Thoracic aorta (tissue), 2 donors: ENCODE measurements at places on chromosomes 1 and 21. TPM values are rescaled to one million over a fixed set of nuclear protein-coding genes. Genes with fewer than 3 reads are reported as not detected.

The TSSK3 gene
- total RNA-seq = 1.1 TPM

The FCGR3A gene
- total RNA-seq = 41.2 TPM

The SERINC2 gene
- total RNA-seq = 12.3 TPM

The IL10 gene
- total RNA-seq = 19.8 TPM

The OR2W3 gene
- not detected for total RNA-seq

The VASH2 gene
- total RNA-seq = 0.42 TPM

The CCDC30 gene
- 3.0 TPM for total RNA-seq

The LRRC53 gene
- not detected for total RNA-seq

The FMN2 gene
- total RNA-seq = 0.14 TPM

The COL16A1 gene
- 323 TPM for total RNA-seq

The SVBP gene
- total RNA-seq = 20.9 TPM

The CRABP2 gene
- 1.3 TPM for total RNA-seq

The B3GALNT2 gene
- 50.7 TPM for total RNA-seq

The KRTAP19-1 gene
- not detected for total RNA-seq

The DMRTA2 gene
- 0.41 TPM for total RNA-seq

The SYTL1 gene
- total RNA-seq = 5.5 TPM

The PSMD4 gene
- total RNA-seq = 79.1 TPM

The MAGI3 gene
- 29.4 TPM for total RNA-seq

The FAM3B gene
- 11.8 TPM for total RNA-seq

The SPATA45 gene
- total RNA-seq = not detected

The FLAD1 gene
- 23.8 TPM for total RNA-seq

The RAP1GAP gene
- 0.92 TPM for total RNA-seq

The HSD3B1 gene
- total RNA-seq = not detected

The BSND gene
- not detected for total RNA-seq

The PODN gene
- total RNA-seq = 152 TPM

The UBE2U gene
- total RNA-seq = not detected

The KRTAP22-1 gene
- not detected for total RNA-seq

The S100A3 gene
- 3.1 TPM for total RNA-seq
